HT-29 (cell line): ENCODE measurements at places on chromosomes 13 and 19.

- no peak for DNase-seq
These were observed 8.2 kb downstream of the NALCN start for GRCh38 chr13:101408154-101408553.

GRCh38 chr13:25473864-25474263, 102.1 kb downstream of the ATP8A2 start:
- DNase-seq: no peak

GRCh38 chr19:58330458-58330857, 3.7 kb downstream of the ZSCAN22 start:
- DNase-seq: peak; percentile 66

- DNase-seq: peak; percentile 38
These were observed 1.2 kb downstream of the DAZAP1 start for GRCh38 chr19:1408300-1409203.

GRCh38 chr13:27918918-27919658, 712 bp upstream of the PDX1 start:
- DNase-seq: no peak

DNA sequence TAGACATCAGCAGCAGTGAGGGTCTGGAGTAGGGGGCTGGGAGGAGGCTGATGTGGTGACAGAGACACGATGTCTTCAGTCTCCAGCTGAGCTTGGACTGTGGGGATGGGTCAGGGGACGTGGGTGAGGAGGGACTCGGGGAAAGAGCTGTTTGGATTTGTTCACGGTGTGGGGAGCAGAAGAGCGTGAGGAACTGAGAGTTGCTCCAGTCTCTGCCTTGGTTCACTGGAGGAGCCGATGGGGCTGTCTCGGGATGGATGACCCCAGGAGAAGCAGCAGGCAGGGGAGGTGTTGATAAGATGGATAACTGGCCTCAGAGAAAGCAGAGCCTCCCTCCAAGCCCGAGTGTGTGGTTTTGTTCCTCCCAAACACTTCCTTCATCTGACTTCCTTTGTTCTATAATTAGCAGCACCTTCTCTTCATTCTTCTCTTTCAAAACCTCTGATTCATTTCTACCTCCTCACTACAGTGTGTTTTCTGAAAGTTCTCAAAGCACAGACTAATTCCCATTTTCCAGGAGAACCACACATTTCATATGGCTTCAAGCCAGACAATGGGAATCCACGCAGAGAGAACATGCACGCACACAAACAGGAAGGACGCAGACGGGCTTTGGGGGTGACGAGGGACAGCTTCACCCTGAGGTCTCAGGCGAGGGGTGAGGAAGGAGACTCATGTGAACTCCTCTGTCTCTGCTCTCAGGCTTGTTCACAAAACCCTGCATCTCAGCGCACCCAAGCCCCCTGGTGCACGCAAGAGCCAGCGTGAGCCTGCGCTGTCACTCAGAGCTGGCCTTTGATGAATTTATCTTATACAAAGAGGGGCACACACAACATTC, 18.6 kb downstream of the LAIR2 start:
- no peak for DNase-seq

DNA sequence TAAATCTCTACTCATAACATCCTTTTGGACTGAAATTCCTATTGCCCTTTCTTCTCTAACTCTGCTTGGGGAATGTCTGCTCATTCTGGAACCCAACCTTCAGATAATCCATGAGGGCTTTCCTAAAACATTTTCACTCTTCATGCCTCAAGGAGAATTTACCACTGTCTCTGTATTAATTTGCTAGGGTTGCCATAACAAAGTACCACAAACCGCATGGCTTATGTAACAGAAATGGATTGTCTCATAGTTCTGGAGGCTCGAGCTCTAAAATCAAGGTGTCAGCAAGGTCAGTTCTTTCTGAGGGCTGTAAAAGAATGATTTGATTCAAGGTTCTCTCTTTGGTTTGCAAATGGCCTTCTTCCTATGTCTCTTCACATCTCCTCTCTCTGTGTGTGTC, 209.7 kb downstream of the LACC1 start:
- no peak for DNase-seq

DNA sequence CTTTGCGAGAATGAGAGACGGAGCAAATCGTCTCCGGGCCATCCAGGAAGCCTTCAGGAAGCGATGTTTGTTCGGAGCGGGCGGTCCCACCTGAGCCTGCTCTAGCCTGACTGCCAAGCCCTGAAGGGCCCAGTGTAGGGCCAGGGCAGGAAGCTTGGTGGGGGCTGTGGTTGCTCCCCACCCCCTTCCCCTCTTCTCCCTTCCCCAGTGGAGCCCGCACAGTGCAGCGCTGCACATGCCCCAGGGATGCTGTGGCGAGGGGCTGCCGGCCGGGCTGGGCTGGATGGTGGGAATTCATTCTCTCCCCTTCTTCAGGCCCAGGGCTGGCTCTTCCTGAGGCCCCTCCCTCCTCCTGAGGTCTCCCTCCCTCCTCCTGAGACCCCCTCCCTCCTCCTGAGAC, 7.1 kb upstream of the GRTP1 start:
- DNase-seq: no peak

GRCh38 chr19:34645551-34645950, 31.4 kb downstream of the SCGB2B2 start:
- no peak for DNase-seq

GRCh38 chr13:27130223-27130978, 41.2 kb downstream of the USP12 start:
- DNase-seq: no peak

- DNase-seq: no peak
These were observed 763.5 kb upstream of the GPC6 start for GRCh38 chr13:92463134-92463533.
